ENCODE measurements at places on chromosomes 16 and 17.

DNA sequence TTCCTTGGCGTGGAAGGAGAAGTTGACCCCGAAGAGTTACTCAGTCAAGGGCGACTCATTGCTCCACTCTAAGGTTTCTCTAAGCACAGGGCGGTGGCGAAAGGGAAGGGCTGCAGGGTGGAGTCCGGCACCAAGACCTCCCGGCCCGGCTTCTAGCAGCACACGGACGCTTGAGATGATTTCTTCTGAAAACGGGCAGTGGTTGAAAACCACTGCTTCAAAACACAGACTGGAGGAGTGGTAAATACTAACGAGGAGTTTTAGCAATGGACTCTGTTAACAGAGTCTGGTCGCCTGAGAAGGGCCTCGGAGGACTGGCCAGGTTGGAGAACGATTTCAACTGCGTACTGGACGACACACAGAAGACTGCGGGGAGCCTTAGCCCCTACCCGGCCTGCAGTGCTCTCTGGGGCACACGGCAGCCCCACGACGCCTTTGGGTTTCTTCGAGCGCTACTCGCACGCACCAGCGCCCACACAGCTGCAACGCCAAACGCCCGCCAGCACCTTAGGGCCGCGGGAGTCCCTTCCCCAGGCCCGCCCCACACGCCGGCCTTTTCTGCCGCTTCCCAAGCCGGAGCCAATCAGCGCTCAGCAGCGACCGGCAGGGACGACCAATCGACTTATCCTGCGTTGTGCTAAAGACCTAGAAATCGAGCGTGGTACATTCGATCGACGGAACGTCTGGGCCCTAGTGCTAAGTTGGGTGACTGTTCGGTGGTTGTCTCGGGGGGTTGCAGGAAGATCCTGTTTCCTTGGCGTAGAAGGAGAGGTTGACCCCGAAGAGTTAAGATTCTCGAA, 14.4 kb upstream of the CA4 start:
- DNase-seq = peak; percentile 89

DNA sequence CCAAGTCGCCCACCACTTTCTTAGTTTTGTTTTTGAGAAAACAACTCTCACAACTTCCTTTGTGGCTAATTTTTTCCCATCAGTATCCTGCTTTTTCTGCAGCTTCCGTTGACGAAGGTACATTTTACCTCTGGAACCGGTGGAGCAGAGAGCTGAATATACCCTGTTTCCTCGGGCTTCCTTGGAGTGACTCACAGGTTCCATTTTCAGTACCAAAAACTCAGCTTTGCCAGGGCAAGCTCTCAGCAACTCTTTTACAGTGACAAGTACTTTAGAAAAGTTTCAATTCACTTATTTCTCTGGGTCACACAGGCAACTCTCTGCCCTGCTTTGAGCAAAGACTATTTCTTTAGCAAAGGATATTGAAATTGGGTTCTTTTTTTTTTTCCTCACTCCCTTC, 318.9 kb downstream of the SNX29 start:
- no peak for DNase-seq

DNA sequence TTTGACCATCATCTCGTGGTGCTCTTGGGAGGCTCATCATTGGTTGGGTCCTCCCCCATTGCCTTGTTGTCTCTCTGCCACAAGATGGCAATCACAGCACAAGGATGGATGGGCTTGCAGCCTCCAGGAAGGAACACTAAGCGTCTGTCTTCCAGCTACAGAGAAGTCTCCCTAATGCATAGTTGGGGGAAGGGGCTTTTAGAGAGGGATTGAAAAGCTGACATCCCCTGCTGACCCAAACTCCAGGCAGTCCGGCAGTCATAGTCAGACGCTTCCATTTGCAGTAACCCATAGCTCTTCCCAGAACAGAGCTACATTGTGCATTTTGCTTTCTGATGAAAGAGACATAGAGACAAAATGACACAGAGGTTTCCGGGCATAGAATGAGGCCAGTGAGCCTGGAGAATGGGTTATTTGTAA, 111.4 kb downstream of the UTP18 start:
- DNase-seq = no peak

DNA sequence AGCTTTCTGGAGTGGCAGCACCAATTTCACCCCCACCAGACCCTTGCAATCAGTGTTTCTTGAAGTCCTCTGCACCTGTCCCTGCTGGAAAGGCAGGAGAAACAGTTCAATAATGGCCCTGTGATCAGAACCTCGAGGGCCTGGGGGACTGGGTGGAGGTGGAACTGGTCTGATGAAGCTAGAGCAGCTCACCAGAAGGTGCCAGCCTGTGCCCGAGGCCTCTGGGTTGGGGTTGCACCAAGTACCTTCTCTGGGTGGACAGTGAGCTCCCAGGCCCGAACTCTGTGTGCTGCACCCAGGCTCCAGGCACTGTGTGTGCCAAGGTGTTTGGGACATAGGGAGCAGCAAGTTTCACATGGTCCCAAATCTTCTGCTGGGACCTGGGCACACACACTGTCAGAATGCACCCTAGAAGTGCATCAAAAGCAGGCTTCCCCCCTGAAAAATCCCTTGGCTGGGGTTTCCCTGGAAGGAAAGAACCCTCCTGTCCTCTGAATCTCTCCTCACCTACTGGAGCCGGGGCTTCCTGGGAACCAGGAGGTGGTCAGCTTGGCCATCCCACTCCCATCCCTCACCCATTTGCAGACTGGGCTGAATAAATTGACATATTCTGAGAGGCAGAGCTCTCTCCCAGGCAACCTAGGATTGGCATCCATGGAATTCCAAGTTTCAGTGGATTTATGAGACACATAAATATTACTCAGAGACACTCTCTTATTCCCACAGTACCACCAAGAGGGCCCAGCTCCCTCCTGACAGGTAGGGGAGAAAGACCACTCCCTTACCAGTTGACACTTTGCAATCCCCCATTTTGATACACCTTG, 17.4 kb downstream of the CD300LG start:
- DNase-seq = no peak

DNA sequence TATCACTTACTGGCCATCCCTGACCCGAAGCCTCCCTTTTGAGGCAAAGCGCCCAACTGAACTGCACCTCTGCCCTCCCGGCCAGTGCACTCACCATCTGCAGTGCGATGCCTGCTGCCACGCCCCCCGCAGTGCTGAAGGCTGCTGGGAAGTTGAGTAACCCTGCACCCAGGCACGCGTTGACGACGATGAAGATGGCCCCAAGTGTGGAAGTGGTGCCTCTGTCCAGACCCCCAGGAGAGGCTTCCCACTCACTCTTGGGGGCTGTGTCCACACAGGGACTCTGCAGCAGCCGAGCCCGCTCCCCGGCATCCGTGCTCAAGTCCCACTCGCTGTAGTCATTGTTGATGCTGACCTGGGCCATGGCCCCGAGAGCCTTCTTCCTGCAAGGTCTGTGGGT, 4.8 kb downstream of the SLC38A7 start:
- DNase-seq = no peak

- no peak for DNase-seq
These were observed 27.9 kb downstream of the VAT1L start for GRCh38 chr16:77816293-77816692.

DNA sequence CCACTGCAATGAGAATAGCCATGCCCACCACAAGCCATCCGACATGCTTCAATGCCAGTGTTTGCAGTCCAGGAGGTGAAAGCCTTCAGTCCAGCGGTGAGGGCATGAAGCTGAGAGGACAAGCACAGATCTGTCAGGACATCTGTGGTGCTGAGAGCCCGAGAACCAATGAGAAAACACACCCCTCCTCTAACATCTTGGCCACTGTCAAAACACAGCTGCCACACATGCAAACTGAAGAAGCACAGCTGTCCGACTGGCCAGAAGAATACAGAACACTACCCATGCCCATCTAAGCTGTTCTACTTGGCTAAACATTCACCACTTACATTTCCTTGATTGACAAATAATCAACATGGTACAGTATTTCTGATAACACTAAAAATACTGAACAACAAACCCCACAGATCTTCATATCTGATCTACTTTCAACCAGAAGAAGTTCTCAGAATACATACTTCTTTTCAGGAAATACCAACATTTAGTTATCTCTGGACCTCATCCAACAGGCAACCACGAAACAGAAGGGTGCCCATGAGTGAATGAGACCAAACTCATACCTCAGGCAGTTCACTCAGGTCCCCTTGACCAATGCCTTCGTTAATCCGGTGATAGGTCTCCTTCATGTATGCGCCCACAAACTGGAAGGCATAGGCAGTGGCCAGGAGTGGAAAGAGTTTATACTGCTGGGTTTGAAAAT, 10.2 kb upstream of the FBF1 start:
- no peak for DNase-seq

- no peak for DNase-seq
These were observed 6.4 kb downstream of the AOC3 start for GRCh38 chr17:42857389-42857788.

DNA sequence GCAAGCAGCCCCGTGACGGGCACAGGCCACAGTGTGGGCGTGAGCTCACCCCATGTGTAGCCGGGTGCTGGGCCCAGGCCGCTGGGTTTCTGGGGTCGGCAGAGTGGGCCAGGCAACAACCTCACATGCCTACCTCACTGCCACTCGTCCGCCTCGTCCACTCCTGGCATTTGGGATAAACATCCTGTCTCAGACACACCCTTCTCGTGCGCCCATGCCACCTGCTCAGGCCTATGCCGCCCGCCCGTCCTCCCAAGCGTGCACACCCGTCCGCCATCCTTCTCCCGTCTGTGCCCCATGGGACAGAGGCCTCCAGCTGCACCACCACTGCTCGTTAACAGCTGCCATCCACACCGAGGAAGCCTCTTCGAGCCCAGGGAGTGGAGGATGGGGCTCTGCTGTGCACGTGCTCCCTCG, 64.3 kb downstream of the KLHDC4 start:
- no peak for DNase-seq

- peak; percentile 87 for DNase-seq
These were observed 18.6 kb downstream of the C1QTNF1 start for GRCh38 chr17:79042421-79043190.

GRCh38 chr17:50840311-50840851, 5.0 kb downstream of the WFIKKN2 start:
- peak; percentile 46 for DNase-seq

GRCh38 chr17:7029659-7030058, 6.2 kb upstream of the SLC16A13 start:
- DNase-seq = peak; percentile 74

DNA sequence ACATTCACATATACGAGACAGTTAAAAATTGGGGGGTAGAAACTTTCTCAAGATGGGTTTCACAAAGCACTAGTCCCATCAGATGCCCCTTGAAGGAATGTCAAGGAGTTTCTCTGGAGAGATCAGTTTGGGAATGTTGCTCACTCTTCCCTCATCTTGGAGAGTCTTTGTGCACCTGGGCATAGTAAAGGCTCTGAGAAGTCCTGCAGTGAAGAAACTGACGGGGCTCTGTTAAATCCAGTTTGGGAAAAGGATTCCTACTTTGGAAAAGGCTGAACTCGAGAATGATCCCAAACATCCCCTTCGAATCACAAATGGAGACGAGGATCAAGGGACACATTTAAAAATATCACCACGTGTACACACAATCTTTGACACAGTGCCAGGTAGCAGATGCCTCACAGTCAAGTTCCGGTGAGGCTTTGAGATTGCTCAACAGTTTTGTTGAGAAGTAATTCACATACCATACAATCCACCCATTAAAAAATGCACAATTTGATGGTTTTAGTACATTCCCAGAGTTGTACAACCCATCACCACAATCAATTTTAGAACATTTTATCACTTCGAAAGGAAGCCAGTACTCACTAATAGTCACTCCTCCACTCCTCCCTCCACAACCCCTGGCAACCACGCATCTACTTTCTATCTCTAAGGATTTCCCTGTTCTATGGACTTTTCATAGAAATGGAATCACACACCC, 203.4 kb upstream of the FOXF1 start:
- DNase-seq = no peak

DNA sequence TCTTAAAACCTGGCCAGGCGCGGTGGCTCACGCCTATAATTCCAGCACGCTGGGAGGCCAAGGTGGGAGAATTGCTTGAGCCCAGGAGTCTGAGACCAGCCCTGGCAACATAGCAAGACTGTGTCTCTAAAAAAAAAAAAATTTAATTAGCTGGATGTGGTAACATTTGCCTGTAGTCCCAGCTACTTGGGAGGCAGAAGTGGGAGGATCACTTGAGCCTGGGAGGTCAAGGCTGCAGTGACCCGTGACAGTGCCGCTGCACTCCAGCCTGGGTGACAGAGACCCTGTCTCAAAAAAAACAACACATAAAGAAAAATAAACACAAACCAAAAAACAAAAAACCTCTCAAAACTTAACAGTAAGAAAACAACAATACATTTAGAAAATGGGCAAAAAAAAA, 106.3 kb downstream of the SMG6 start:
- no peak for DNase-seq

- no peak for DNase-seq
These were observed 10.9 kb upstream of the KAT7 start for GRCh38 chr17:49777563-49777962.

DNA sequence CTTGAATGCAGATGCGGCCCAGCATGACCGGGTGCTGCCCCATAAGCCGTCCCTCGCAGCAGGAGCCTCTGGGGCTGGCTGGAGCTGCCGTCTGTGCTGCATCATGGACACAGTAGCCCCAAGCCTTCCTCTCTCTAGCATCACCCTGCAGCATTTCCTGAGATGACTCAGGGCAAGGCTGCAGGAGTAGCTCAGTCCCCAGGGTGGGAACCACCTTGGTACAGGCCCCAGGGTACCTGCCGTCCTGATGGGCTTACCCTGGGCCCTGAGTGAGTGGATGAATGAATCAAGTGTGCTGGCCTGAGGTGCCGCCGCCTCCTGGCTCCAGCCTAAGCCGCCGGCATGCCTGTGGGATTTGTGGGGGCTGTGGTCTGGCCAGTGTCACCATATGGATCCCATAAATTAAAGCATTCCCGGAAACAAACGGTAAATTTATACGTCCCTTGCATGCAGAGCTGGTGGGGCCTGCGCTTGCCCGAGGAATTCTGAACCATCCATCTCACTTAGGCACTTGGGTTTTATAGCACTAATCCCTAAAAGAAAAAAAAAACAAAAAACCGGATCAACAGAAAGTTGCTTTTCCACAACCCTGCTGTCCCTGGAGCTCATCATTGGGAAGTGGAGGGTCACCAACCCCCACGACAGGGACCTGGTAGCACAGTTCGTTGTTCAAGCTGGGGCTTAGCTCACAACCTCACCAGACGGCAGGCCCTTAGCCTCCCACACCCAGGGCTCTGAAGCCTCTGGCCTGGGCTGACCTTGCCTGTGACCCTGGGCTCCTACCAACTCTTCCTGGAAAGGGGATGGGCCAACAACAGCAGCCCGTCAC, 242.6 kb upstream of the CIBAR2 start:
- no peak for DNase-seq

DNA sequence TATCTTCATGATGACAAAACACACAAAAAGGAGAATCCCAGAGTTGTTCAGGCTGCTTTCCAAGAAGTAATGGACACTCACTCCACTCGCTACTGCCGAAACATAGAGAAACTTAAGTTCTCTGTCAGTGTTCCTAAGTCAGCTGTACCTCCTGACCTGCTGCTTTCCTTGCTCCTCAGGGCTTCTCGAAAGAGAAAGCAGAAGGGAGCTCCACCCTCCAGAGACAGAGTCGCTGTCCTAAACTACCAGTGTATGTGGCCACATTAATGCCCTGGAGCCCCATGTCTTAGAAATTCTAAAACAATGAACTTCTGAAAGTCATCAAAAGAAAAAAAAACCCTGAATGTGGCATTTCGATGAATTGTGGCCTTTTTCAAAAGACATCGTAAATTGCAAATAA, 390.8 kb upstream of the MON1B start:
- DNase-seq = no peak
